ENCODE measurements at places on chromosomes 6 and 20. TPM values are rescaled to one million over a fixed set of nuclear protein-coding genes. Genes with fewer than 3 reads are reported as not detected.

The OLIG3 gene
- total RNA-seq: 0.14 TPM

The C20orf144 gene
- 0.44 TPM for total RNA-seq

The SLC4A11 gene
- total RNA-seq: 0.55 TPM

The OR2B2 gene
- not detected for total RNA-seq

The PTCRA gene
- not detected for total RNA-seq

The SUMO4 gene
- 1.8 TPM for total RNA-seq

The HLA-DQB1 gene
- total RNA-seq: 0.23 TPM

The CLPSL2 gene
- not detected for total RNA-seq

The METTL24 gene
- total RNA-seq: 3.6 TPM

The AAR2 gene
- 33.0 TPM for total RNA-seq

The TSPO2 gene
- total RNA-seq: not detected

The RAE1 gene
- total RNA-seq: 54.7 TPM

The RALY gene
- total RNA-seq: 313 TPM

The DDX43 gene
- not detected for total RNA-seq

The UBE2C gene
- total RNA-seq: 202 TPM

The CTCFL gene
- 0.14 TPM for total RNA-seq
